ENCODE measurements at places on chromosomes 2 and 18.

GRCh38 chr2:45625824-45626223, 14.8 kb upstream of the SRBD1 start:
- no peak for DNase-seq

- DNase-seq, result no peak
These were observed 55.7 kb downstream of the COA5 start for GRCh38 chr2:98552499-98553179.

DNA sequence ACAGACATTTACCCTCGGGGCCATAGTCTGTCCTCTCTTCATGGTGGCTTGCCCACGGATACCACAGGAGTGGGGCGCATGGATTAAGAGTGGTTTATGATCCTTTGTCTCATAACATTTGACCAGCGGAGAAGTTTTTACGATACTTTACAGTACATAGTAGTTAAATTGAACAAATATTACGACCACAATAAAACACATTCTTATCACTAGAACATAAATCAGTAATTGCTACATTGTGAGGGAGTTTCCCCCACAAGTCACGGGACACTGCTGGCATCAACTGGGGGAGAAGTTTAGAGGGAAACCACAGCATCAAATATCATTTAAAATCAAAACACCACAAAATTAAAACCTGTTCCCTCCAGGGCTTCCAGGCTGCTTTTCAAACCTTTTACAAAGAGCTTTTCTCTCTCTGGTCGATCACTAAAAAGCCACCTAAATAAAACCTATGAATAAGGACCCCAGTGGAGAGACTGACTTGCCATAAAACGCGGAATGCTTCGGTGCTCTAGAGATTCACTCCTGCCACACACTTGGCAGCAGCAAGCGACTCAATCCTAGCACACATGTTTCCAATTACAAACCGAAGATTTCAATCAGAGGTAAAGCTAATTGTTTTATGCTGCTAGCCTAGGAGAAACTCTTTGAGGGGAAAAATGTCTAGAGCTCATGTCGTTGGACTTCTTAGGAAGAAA, 173.7 kb upstream of the HNRNPA3 start:
- DNase-seq, result no peak

- peak; percentile 32 for DNase-seq
These were observed 94.2 kb upstream of the DLX2 start for GRCh38 chr2:172196768-172197431.

DNA sequence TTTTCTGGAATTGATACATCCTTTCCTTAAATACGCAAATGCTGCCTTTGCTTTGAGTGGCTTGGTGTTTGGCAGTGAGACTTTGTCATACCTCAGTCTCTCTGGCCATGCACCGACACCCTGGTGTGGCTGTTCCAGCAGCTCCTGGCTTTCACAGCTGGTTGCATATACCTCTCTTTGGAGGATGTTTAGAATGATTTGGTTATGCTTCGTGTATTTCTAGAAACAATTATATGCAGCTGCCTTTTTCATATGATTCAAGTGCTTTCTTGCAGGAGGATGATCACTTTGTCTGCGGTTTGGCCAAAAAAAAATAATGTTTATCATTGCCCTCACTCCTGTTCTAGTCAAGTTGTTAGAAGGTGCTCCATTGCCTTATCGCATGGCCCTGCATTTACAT, 95.0 kb upstream of the EML6 start:
- DNase-seq, result no peak

- DNase-seq, result peak; percentile 59
These were observed 17.4 kb upstream of the COL6A3 start for GRCh38 chr2:237431372-237431771.

GRCh38 chr2:134229540-134229939, 24.3 kb upstream of the MGAT5 start:
- DNase-seq, result no peak

DNA sequence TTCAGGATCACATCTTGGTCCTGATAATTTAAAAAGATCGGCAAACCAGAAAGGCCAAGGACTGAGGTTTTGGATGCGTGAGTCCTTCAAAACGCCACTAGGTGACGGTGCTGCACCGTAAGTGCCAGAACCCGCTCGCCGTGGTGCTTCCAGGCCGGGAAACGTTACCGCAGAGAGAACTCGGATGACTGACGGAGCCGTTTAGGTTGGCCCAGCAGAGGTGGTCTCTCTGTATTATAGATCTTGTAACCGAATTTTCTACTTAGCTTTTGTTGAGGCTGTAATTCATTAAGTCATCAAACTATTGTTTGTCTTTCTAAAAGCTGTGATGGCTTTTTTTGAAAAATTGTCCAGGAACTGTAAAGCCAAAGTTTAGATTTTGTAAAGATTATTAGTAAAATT, 39.8 kb upstream of the ADCYAP1 start:
- DNase-seq, result peak; percentile 72

GRCh38 chr18:26963292-26963691, 97.8 kb upstream of the AQP4 start:
- no peak for DNase-seq

DNA sequence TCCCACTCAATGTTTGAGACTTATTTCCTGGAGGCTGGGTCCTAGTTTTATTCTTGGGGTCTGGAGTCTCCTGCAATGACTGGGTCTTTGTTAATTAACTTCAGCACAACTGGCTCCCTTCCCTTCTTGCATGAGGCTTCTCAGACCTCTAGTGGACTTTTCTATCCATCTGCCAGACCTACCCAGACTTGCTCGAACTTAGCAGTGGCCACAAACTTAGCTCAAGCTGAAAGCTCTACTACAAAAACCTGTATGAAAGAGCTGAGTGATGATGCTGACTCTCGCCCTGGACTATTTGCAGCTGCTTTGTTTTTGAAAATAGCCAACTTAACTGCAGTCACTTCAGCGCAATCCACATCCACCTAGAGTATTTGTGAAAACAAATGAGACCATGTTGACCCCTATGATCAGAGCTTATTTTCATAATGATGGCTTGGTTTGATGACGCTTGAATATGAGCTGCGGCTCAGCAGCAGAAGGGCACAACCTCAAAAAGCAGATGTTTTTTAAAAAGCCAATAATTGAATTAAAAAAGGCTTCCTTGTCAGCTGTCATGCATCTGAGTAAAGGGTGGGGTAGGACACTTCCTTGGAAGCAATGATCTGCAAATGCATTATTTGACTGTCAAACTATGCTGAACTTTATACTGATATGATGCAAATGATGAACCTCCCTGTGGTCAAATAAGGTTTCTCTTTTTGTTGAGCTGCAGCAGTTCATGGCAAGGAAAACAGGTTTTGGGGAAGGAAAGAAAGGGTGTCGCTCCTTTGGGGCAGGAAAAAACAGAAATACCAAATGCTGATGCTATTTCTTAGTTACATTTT, 10.6 kb upstream of the ANXA4 start:
- DNase-seq, result no peak

- peak; percentile 59 for DNase-seq
These were observed 27.5 kb downstream of the SIX2 start for GRCh38 chr2:44981714-44982108.

DNA sequence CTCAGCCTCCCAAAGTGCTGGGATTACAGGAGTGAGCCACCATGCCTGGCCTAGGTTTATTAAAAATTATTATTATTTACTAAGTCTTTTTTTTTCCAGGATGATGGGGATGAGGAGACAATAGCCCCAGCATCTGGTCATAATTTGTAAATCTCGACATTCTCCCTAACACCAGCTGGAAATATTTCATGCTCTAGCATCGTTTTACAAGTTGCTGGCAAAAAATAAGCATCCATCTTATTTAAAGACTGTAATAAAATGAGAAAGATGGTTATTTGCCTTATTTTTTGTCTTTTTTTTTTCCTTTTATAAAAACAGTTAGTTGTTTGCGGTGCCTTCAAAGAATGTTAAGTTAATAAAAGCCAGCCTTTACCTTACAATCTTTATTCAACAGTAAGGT, 56.7 kb downstream of the SF3B1 start:
- no peak for DNase-seq

DNA sequence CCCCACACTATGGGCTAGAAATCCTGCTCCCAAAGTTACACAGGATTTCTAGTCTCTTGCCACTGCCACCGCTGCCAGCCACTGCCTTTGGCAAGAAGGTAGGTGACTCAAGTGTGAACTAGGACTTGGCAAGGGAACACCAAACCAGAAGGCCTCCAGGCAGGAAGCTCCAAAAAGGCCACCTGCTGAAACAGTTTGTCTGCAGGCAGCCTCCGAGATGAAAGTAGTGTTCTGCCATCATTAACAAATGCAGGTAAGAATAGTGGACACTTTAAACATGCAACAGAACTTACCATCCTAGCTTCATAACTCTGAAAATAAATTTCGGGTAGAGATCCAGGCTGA, 3.9 kb downstream of the ANKRD44 start:
- DNase-seq, result peak; percentile 64

GRCh38 chr18:69494841-69495240, 94.2 kb downstream of the DOK6 start:
- no peak for DNase-seq

DNA sequence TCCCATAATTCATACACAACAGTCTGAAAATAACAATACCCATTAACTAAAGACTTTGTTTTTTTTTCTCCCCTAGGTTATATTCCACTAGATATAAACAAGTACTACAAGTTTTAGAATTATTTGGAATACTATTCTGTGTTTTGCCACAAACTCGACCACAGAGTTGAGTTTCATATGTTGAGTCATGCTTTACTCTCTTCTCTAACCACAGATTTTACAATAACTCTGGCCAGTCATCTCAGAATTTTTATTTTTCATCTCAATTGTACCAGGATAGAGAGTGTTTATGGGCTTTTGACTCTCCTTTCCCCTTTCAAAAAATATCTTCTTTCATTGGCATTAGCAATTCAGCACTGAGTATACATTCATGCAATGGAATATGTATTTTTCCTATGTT, 348.7 kb upstream of the GALNT5 start:
- DNase-seq, result peak; percentile 44

DNA sequence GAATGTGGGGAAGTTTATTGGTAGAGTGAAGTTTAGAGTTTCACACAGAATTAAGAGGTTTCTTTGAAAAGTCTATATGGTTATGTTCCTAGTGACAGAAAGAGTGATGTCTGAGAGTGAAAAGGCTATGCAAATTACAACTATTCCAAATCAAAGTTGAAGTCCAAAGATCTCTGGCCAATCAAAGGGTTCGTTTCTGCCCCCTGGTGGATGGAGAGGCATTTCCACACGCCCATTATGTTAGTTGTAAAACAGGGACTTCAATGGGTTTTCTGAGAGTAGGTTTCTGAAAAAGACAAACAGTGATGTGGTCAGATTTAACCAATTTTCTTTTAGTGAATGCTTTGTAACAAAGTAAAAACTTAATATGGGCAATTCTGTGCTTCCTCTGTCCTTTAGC, 441.5 kb upstream of the POU3F3 start:
- peak; percentile 35 for DNase-seq

DNA sequence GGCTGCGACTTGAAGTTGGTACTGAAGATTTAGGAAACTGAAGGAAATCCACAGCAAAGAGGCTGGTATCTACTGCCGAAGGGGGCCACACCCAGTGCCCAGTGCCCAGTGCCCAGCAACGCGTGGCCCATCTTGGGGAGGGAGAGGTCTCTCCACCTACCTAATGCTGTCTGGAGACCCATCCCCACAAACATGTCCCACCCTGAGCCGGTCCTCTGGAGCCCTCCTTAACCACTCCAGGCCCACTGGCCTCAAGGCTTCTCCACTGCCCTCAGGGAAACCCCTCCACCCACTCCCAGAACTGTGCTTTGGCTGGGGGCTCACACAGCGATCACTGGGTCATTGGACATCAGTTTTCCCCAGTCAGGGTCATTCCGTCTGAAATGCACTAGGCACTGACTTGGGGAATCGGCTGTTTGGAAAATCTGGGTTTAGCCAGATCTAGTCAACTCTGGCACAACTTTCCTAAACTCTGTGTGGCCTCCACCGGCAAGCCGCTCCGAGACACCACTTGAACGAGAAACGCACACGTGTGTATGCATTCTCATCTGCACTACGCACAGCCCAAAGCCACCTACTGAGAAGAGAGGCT, 20.1 kb downstream of the GPR55 start:
- DNase-seq, result no peak

DNA sequence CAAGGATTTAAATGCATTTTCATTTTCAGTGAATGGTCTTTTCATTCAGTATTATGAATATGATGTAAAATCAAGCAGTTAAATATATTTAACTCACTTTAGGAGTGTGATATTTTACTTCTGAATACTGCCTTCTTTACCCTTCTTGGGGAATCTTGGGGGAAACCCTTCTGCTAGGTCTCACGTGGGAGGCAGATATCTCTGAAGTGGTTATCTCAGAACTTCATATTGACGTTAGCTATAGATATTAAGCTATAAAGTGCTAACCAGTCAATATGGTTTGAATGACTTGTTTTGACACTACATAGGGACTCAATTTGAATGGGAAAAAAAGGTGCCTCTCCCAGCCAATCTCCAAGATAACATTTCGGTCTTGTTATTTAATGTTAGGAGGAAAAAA, 9.8 kb downstream of the REL start:
- no peak for DNase-seq

DNA sequence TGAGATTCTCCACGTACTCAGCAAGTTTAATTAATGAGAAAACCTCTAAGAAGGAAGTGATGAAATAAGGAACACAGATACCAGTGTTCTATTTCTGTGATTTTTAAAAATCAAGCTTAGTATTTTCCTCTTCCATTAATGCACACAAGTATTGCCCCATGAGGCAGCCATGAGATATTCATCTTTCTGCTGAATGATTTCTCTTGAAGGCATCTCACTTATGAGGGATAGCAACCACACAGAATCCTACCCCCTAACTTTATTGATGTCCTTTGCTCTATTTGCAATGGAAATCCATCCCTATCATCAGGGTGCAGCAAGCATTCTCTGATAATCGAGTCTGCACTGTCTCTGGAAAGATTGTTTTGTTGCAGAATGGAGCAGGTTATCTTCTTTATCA, 244.1 kb upstream of the NRP2 start:
- no peak for DNase-seq

DNA sequence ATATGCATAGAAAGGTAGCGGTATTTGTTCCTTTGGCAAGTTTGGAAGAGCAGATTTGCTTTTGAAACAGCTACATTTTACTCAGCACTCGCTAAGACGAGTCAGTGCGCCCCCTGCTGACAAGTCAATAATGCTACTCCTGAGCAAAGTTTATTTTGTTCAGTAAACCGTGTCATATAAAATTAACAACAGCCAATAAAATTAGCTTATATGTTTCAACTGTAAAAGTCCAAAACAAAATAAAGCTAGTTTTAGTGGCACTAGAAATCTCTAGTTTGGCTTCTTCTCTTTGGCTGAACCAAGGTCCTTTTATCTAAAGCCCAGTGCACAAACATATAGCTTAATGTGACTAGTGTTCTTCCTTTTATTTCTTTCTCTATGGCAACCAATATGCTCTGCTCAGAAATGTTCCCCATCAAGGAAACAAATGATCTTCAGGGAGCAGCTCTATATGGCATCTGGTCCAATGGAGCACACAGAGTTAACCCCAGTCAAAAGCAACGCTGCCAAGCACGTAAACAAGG, 4.2 kb upstream of the POU3F3 start:
- peak; percentile 66 for DNase-seq
